ENCODE measurements at places on chromosomes 11 and 22.

GRCh38 chr22:45969414-45969799, 7.6 kb downstream of the WNT7B start:
- H3K4me1 ChIP-seq, result peaks cover 10% of the 10 kb centered on the region
- no peak overlapping the region for H3K4me3 ChIP-seq
- peaks cover 5% of the 10 kb centered on the region for H3K27me3 ChIP-seq
- no peak for DNase-seq
- H3K27ac ChIP-seq, result no peak overlapping the region
- H3K36me3 ChIP-seq, result no peaks in the 10 kb centered on the region

GRCh38 chr22:47836957-47837356, 1074.5 kb downstream of the TBC1D22A start:
- H3K36me3 ChIP-seq, result no peaks in the 10 kb centered on the region
- H3K4me1 ChIP-seq, result no peaks in the 10 kb centered on the region
- DNase-seq, result no peak
- H3K27me3 ChIP-seq, result no peaks in the 10 kb centered on the region
- H3K4me3 ChIP-seq, result no peak overlapping the region

GRCh38 chr22:50141891-50142363, 28.6 kb upstream of the PANX2 start:
- H3K4me3 ChIP-seq, result no peak overlapping the region
- H3K27me3 ChIP-seq, result no peaks in the 10 kb centered on the region
- no peak for DNase-seq

DNA sequence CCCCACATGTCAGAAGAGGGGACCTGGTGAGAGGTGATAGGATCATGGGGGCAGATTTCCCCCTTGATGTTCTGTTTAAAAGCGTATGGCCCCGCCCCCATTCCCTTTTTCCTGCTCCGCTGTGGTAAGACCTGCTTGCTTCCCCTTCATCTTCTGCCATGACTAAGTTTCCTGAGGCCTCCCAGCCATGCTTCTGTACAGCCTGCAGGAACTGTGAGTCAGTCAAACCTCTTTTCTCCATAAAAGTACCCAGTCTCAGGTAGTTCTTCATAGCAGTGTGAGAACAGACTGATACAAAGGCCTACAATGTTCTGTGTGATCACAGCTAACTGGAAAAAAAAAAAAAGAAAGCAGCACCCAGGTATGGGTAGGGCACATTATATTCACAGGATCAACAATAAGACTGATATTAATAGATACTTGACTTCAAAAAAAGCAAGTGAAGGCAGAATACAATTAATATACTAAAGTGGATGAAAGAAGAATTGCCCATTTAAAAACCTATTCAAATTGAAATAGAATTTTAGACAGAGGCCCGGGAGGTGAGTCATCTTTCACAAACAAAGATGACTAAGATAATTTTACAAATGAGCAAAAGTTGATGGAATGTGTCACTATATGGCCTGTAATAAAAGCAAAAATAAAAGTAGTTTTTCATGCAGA, 1.7 kb upstream of the OR52K1 start:
- H3K4me1 ChIP-seq, result no peaks in the 10 kb centered on the region
- H3K27ac ChIP-seq, result no peak overlapping the region
- H3K36me3 ChIP-seq, result no peaks in the 10 kb centered on the region
- DNase-seq, result no peak
- no peak overlapping the region for H3K4me3 ChIP-seq
- no peaks in the 10 kb centered on the region for H3K27me3 ChIP-seq

- no peak overlapping the region for H3K27ac ChIP-seq
- H3K27me3 ChIP-seq, result no peaks in the 10 kb centered on the region
- H3K4me3 ChIP-seq, result no peak overlapping the region
- peaks cover 12% of the 10 kb centered on the region for H3K4me1 ChIP-seq
- no peak for DNase-seq
Measured at GRCh38 chr22:37910890-37911672, 5.0 kb downstream of the MICALL1 start.

Measured in liver (tissue), 10 donors.